ENCODE measurements at places on chromosomes 13 and 19. TPM values are rescaled to one million over a fixed set of nuclear protein-coding genes. Genes with fewer than 3 reads are reported as not detected.

DNA sequence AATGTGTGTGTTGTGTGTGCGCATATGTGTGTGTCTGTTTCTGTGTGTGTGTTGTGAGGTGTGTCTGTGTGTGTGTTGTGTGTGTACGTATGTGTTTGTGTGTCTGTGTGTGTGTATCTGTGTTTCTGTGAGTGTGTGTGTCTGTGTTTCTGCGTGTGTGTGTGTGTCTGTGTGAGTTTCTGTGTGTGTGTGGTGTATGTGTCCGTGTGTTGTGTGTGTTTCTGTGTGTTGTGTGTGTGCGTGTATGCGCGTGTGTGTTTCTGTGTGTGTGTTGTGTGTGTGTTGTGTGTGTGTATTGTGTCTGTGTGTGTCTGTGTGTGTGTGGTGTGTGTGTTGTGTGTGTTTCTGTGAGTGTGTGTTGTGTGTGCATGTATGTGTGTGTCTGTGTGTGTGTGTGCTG lies 38.9 kb upstream of the KL start:
- no peak for DNase-seq
- H3K36me3 ChIP-seq = no peaks in the 10 kb centered on the region
- H3K4me3 ChIP-seq = no peak overlapping the region
- no peaks in the 10 kb centered on the region for H3K4me1 ChIP-seq

The C3 gene
- 9.5 TPM for polyA plus RNA-seq

- no peaks in the 10 kb centered on the region for H3K27me3 ChIP-seq
- peak; percentile 69 for DNase-seq
- H3K27ac ChIP-seq = no peak overlapping the region
- peaks cover 5% of the 10 kb centered on the region for H3K4me1 ChIP-seq
- no peaks in the 10 kb centered on the region for H3K36me3 ChIP-seq
- H3K4me3 ChIP-seq = no peak overlapping the region
These were observed 1.8 kb downstream of the ABHD13 start for GRCh38 chr13:108220041-108220440.

The DMKN gene
- polyA plus RNA-seq = 4.7 TPM
